Activated CD4-positive, alpha-beta T cell treated with anti-CD3 and anti-CD28 coated beads for 36 hours (primary cell): ENCODE measurements at places on chromosomes 6 and 20. TPM values are rescaled to one million over a fixed set of nuclear protein-coding genes. Genes with fewer than 3 reads are reported as not detected.
A peak's percentile ranks its signal among the peaks of the same experiment; 100 is the strongest.

Gene NEURL2
- total RNA-seq, result 1.2 TPM

- DNase-seq, result no peak
Observed at GRCh38 chr6:20068421-20068988, 143.8 kb downstream of the MBOAT1 start.

DNA sequence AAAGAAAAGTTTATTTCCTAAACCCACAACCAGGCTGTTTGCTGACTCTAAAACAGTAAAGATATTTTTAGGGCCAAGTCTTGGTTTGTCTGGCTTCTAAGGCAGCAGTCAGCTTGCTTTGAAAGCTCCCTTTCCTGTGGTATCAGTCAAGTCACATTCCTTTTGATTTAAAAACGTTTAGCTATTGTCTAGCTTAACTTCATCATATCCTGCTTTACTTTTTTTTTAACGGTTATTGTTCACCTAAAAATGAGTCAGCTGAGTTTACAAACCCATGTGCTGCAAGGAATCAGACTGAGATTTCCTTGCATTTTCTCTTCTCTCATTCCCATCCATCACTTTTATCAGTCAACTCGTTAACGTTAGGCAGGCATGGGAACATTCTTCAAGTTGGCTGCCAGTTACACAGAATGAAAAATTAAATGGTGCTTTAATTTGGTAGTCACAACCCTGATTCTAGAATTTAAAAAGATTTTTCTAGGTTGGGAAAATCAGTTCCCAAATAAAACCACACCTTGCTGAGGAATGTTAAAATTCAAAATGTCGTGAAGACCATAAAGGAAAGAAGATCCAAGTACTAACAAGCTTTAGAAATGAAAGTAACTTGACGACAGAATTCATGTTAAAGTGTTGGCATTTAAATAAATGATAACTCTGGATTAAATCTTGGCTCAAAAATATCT is 45.9 kb downstream of the ELOVL5 start:
- DNase-seq, result no peak

DNA sequence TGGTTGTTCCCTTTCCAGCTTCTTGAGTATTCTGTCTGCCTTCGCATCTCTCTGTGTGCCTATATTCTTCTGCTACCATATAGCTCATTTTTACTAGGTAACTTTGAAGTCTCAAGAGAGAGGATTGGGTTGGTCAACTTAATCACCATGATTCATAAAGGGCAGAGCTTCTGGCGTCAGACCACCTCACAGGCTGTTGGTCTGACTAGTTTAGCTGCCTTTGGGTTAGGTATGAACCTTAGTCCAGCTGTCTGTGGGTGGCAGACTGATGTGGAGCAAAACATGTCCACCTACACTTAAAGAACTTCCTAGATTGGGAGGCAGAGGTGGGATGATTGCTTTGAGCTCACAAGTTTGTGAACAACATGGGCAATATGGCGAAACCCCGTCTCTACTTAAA is 192.2 kb upstream of the SGK1 start:
- no peak for DNase-seq

DNA sequence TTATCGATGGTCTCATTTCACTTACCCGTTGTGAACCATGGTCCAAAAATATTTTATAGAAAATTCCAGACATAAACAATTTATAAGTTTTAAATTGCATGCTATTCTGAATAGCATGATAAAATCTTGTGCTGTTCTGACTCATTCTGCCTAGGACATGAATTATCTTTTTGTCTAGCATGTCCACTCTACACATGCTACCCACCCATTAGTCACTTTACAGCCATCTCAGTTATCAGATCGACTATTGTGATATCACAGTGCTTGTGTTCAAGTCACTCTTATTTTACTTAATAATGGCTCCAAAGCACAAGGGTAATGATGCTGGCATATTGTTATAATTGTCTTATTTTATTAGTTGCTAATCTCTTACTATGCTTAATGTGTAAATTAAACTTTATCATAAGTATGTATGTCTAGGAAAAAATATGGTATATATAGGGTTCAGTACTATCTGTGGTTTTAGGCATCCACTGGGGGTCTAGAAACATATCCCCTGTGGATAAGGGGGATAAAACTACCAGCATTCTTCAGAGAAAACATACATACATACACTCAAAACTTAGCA is 252.0 kb upstream of the HTR1E start:
- DNase-seq, result no peak

DNA sequence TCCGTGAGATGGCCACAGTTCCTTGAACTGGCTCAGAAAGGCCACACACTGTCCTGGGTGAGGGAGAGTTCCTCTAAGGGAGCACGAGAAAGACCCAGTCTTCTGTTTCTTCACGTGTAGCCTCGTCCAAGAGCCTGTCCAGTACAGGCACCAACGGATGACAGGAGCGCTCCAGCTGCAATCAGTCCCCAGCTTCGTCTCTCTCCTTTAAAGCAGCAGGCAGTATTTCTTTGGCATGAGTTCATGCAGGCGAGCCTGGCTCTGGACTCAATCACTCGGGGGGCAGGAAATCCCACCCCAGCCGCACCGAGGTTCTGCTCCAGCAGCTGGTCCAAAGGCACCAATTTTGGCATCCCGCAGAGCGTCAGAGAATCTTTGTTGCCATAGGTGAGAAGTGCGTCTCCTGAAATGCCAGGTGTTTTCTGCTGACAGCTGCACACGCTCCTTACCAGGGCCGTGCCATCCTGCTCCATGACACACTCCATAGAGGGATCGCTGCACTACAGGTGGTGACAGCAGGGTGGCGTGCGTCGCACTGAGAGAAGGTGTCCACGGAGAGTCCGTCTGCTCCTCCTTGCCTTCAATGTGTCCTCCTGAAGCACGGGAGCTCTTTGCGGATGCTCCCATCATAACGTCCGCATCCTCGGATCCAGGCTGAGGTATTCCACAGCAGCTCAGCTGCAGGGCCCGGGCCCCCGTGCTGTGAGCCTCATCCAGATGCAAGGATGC is 59.6 kb upstream of the AFDN start:
- no peak for DNase-seq

DNA sequence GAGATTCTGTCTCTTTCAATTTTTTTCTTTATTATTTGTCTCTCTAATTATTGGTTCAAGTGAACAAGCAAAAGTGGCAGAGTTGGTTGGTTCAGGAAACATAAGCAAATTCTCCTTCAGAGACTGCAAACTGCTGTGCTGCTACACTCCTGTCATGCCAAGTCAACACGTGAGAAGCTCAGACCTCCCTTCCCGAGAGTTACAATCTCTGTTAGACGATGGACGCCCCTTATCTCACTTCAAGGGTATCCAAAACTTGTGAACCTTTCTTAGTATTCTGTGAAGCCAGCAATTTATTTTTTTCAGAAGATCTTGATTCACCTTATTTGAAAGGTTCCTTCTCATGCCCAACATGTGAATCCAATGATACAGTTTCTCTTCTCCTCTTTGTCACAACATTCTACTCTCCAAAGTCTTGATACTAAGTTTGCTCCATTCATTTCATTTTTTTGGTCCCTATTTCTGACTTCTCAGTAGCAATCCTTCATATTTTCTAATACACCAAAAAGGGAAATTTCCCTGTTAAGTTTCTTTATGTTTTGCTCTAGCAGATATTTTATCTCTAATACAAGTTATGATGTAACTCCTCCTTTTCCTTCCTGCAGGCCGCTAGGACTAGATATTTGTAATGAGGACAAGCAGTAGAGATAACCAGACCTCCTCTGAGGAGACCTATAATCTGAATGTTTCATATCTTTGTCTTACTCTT is 448.8 kb upstream of the CITED2 start:
- DNase-seq, result no peak

DNA sequence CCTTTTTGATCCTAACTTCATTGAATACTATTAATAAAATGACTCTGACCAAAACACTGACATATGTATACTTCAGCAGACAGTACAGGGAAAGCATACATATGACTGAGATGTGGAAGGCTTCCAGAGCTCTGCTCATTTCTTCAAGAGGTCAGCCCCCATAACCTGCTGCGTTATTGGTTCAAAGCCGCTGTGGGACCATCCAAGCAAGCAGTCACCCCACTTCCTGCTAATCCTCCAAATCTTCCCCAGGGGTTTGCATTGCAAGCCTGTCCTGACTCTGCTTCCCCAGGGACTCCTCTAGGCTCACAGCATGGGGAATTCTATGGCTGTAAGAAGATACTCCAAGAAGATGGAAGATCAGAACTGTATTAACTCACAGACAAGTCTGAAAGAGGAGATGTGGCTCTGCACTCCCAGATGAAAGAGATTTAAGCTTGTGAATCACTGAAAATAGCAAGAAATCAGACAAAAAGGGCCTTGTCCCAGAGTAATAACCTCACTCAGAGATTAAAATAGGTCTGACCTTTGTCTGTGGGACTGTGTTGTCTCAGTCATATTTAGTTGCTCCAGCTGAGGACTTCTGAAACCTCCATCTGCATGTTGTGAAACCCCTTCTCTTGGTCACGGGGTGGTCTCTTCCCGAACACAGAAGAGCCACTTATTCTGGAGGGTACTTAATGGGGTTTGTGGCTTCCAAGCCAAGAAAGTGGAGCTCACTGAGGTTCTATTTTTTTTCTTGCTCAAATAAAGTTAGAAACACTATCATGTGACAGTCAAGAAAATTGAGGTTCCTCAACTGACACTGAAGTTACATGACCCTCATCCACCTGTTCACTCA is 101.5 kb upstream of the MARCKS start:
- DNase-seq, result no peak

DNA sequence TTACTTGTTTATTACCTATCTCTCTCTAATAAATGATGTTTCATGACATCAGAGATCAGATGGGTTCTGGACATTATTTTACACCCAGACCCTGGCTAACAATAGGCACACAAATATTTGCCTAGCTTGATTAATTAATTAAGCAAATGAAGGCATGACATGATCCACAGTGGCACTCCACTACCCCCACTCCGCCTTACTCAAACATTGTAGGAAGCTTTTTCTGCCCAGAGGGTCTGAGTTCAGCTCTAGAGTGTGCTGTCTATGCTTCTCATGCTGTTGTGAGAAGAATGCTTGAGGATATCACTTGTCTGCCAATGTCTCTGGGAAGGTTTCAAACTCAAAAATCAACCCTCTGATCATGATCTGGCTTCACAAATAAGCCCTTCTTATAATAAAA is 45.0 kb downstream of the TRAM2 start:
- DNase-seq, result no peak

- no peak for DNase-seq
Observed at GRCh38 chr6:22637782-22638181, 68.4 kb downstream of the HDGFL1 start.

DNA sequence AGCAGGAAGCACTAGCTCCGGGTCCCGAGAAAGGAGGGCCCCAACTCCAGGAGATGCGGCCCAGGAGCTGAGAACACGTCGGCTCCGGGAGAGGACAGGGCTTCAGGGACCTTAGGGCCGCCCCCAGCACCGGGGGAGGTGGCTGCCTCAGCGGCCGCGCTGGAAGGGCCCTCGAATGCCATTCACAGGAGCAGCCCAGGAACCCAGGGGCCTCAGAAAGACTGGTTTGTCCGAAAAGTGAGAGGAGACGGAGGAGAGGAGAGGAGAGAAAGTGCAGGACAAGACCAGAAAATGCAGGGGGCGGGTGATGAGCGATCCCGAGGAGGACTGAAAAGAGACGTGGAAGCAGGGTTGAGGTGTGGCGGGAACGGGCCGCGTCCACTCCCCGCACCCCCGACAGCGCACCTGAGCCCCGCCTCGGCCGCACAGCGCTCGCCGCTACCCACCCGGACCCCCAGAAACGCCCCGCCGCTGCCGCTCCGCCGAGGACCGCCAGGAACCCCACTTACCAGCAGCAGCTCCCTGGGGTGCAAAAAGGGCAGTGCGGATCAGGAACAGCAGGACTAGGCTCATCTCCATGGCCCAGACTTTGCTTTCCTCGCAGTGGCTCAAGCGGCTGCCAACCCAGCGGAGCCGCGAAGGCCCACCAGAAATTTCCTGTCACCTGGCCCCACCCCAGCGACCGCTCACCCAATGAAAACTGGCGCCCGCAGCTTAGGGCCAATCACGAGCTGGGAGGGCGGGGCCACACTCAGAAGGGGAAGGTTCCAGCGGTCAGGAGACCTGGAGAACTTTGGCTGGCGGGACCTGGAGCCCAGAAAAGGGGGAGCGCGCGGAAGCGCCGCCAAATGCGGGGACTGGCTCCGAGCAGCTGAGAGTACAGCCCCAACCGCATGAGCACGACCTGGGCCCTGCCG is 25.4 kb downstream of the HLA-F start:
- DNase-seq, result peak; percentile 89

GRCh38 chr20:19275630-19276071 is 63.2 kb downstream of the SLC24A3 start:
- no peak for DNase-seq

Gene MUCL3
- total RNA-seq, result not detected

GRCh38 chr6:18513253-18513798 is 126.2 kb downstream of the RNF144B start:
- no peak for DNase-seq

Gene NMBR
- not detected for total RNA-seq

DNA sequence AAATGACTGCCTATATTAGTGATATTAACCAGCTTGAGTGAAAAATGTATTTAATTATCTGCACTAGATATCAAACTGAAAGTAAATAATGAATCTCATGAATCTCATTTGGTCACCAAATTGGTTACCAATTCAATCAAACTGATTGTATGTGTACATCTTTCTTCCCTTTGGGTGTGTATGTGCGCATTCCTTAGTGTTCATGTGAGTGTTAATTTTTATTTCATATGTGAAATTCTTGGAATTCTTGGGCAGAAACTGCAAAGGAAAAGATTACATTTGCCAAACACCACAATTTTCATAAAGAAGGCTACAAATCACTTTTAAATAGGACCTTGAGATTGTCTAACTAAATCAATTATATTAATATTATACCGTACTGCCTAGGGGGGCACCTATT is 648.4 kb upstream of the MARCKS start:
- no peak for DNase-seq

- no peak for DNase-seq
Observed at GRCh38 chr6:165986914-165987482, 180.7 kb downstream of the TBXT start.

DNA sequence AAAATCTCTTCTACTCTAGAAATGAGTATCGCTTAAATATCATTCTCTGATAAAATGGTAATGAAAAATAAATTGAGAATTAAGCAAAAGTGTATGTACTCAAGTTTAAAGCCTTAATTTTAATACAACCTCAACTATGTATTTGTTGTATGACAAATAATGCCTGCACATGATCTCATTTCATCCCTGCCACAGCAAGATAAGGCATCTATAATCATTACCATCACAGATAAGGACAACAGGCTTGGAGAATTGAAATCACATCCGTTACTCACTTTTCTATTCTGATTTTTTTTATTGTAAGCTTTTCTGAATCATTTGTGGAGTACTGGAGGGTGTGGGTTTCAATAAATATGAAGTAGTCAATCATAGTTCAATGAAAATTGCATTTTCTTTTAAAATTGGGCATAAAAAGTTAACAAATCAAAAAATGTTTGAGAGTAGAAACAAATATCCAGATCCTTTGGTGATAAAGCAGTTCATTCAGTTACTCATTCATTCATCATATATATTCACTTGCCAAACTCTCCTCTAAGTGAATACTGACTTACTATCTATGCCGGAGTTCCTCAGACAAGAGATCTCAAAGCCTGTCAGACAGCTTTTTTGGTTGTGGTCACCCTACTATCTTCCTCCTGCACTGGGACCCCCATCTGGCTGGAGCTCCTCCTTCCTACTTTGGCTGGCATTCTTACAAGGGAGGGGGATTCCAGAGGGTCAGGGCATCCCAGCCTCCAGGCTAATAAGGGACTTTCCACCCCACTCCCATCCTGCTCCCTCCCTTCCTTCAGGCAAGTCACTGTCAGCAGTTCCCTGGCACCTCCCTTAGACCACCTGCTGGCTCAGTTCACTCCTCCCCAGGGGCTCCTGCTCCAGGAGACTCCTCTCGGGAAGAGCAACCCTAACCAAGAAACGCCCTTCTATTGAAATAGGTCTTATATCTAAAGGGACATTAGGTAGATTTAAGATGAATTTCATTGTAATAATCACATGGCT is 118.6 kb downstream of the OGFRL1 start:
- DNase-seq, result no peak

Gene CRISP2
- total RNA-seq, result not detected

Gene PLEKHG1
- 11.6 TPM for total RNA-seq
